ENCODE measurements at places on chromosomes 5 and 9.
A peak's percentile ranks its signal among the peaks of the same experiment; 100 is the strongest.

DNA sequence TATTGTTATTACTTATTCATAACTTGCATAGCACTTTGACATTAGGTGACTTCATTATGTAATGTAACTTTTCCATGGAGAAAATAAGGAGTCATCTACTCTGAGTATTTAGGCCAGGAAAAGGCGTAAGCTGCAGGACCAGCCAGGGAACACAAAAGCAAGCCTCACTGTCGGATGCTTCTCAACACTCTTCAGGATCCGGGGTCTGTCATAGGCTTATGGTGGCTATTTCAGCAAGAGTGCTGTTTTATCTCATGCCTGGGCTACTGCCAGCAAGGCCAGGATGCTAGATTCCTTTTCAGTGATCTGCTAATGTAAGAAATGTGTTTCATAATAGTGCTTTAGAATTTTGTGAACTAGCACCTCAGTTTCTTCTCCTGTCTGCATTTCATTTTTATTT, 162.4 kb downstream of the CHSY3 start:
- peak; percentile 65 for DNase-seq

GRCh38 chr9:135712613-135713295, 10.8 kb downstream of the KCNT1 start:
- DNase-seq, result no peak

DNA sequence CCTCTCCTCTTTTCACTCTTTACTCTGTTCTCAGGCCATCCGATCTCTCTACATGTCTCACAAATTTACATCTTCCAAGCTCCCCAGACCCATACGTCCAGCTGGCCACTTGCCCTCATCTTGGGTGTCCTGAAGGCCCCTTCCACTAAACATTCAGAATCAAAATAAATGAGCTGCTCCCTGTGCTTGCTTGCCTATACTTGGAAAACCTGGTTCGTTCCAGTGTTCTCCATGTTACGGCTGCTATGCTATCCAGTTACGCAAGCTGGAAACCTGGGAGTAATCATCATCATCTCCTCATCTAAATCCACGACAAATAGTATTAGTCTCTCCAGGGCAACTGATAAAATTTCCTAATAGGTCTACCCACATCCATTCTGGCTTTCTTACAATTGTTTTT, 165.0 kb upstream of the FBXL17 start:
- DNase-seq, result no peak

DNA sequence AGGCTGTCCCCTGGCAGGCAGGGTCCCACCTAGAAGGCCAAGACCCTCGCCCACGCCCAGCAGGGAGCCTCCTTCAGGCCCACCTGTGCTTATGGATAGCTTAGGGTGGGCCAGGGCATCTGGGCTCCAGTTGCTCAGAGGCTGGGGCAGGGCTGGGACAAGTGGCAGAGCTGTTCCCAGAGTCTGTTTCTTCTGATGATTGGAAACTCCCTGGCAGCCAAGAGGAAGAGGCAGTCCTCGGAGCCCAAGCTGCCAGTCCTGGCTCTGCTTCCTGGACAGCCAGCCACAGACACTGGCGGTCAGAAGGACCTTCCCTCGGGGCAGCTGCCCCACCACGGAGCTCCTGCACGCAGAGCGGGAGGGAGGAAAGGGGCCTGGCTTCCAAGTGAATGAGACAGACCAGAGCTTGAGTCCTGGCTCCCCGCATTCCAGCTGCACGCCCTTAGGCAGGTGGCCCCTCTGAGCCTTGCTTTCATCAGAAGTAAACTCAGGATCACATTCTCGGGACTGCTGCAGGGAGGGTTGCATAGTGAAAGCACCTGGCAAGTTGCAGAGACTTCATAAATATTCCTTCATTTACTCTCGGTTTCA, 37.9 kb upstream of the GABRP start:
- DNase-seq, result no peak

All from fibroblast of mammary gland (primary cell).